Astrocyte (in vitro differentiated cells and primary cell): ENCODE measurements at places on chromosomes 13 and 19. TPM values are rescaled to one million over a fixed set of nuclear protein-coding genes. Genes with fewer than 3 reads are reported as not detected.

Gene ZNF550
- 13.4 and 13.5 TPM in 2 replicates for total RNA-seq

Gene KLK14
- 0.23 and 0.31 TPM in 2 replicates for total RNA-seq

Gene FSD1
- total RNA-seq, result 15.0 and 15.1 TPM in 2 replicates

Gene KLK2
- total RNA-seq, result not detected in 2 replicates

Gene C19orf67
- total RNA-seq, result not detected in 2 replicates

Gene TMED1
- total RNA-seq, result 27.0 and 29.7 TPM in 2 replicates

Gene EHD2
- 159 and 170 TPM in 2 replicates for total RNA-seq

Gene PRR19
- total RNA-seq, result 1.3 and 1.4 TPM in 2 replicates

Gene NDUFA11
- total RNA-seq, result 286 and 305 TPM in 2 replicates

- DNase-seq, result no peak
Measured at GRCh38 chr19:35310811-35311465, 18.0 kb upstream of the CD22 start.

GRCh38 chr19:39247701-39248664 is 673 bp downstream of the IFNL4 start:
- DNase-seq, result no peak

GRCh38 chr19:478236-478903 is 17.5 kb upstream of the SHC2 start:
- DNase-seq, result no peak

DNA sequence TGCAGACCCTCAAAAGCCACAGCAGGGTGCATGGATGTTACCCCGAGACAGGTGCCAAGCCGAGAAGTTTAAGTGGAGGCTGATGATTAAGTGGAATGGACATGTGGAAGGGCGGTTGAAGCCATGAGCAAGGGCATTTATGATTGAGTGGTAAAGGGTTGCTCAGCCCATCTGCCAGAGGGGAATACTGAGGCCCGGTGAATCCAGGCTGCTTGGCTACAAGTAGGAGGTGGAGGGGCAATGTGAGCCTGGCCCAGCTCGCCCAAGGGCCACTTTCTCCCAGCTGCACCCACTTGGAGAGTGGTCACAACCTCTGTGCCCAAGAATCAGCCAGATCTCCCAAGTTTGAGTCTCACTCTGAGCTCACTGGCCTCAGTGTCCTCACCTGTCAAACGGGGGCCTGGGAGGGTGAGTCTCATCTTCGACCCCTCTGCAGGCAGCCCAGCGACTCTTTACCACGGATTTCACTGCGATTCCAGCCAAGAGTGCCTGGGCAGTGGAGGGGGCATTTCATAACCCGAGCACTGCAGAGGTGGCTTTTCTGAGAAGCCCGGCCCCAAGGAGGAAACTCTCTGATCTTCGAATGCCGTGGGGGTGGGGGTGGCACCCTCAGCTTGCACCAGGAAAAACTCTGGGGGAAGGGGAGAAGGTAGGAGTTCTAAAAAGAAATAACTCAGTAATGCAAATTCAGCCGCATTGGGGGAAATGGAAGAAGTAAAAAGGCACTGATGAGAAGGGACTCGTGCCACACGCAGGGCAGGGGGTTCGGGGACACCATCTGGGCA is 62.9 kb upstream of the KLF2 start:
- DNase-seq, result no peak

DNA sequence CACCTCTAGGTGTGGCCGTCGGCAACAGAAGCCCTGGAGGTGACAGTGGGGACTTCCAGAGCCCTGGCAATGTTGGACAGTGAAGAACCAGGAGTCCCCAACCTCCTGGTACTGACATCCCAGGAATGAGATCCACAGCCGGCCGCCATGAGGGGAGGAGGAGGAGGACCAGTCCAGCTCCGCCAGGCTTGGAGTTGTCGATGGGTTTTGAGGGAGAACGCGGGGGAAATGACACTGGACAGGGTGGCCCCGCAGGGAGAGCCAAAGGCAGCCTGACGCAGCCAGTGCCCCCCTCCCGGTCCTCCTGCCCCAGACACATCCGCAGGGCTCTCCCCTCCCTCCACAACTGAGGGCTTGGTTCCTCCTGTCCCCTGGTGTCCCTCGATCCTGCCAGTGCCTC is 57.9 kb downstream of the SPACA7 start:
- no peak for DNase-seq

DNA sequence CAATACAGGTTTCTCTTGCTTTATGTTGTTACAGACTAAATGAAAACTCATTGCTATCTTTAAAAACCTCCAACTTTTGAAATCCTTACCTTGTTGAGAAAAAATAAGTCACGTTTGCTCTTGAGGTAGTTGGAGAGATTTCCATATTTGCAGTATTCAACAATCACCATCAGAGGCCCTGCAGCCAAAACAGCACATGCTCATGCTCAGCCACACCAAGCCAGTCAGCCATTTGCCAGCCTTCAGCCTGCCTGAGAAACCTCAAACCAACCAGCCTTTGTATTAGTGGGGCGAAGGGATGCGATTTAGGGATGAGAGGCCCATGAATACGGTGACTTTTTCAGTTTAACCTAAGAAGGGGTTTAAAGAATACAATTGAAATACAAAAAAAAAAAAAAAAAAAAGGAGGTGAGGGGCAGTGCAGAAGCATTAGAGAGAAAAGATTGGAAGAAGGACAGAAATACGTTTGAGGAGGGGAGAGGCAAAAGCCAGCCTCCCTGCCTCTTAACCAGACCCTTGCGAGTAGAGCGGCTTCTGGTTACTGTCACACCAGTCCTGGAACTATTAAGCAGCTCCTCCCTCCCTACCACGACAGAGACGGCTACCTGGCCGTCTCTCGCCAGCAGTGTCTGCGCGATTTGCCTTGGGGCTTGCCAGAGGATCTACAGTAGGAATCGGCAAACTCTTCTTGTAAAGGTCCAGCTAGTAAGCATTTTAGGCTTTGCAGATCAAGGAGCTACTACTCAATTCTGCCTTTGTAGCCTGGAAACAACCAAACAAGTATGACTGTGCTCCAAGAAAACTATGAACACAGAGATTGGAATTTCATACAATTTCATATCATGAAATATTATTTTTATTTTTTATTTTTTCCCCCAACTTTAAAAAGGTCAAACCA is 167.3 kb downstream of the FLT1 start:
- no peak for DNase-seq

GRCh38 chr19:33724721-33725060 is 72.0 kb upstream of the KCTD15 start:
- no peak for DNase-seq

- no peak for DNase-seq
Measured at GRCh38 chr13:76339649-76340048, 546.6 kb downstream of the KCTD12 start.

DNA sequence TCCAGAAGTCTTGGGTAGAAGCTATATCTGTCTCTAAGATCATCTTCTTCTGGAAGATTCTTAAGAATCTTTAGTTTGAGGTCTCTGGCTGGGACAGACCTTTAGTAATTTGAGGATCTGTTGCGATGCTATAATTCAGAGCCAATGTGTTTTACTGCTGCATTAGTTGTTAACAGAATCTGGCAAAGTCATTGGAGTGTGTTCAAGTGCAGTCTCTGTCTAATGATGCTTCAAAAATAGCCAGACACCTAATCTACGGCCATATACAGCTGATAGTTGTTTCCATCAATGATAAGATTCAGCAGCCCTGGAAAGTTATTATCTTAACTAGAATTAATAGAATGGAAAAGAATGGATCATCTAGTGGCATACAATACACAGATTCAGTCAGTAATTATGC is 72.6 kb downstream of the CDK8 start:
- DNase-seq, result no peak

- DNase-seq, result no peak
Measured at GRCh38 chr13:20749377-20749776, 24.4 kb downstream of the EEF1AKMT1 start.

DNA sequence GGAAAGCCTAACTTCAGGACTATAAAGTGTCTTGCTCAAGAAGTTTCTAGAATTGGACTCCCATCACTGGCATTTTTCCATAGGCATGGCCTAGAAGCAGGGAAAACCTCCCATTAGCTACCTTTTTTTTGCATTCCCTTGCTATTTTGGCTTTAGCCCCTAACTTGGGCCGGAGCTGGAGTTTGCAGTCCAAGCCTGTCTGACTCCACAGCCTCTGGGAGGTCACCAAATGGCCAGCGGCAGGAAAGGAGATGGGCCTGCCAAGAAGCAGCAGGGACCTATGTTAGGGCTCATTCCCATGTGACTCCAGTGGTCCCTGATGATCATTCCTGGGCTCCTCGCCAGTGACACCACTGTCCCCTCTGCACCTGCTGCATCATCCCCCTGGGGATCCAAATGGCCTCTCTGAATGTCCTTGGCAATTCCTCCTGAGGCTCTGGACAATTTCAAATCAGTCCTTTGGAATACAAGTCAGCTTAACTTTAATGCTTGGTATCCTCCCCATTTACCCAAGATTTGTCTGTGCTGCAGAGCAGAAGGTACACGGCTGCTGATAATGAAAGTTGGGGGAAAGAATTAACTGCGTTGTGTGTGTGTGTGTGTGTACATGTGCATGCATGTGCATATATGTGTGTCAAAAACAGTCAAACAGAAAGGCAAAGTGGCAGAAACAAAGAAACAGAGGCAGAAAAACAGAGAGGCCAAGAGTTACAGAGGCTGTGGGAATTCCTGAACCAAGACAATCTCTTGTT is 69.8 kb upstream of the SERP2 start:
- DNase-seq, result no peak

GRCh38 chr13:32147976-32148375 is 116.4 kb downstream of the FRY start:
- DNase-seq, result no peak

GRCh38 chr19:39405958-39406655 is 540 bp upstream of the ZFP36 start:
- no peak for DNase-seq

- DNase-seq, result peak; percentile 37
Measured at GRCh38 chr19:14031719-14032480, at the start of gene IL27RA. TSS of gene IL27RA (plus strand) at chr19:14031762. CDS start at chr19:14031873, 111 bp downstream.

DNA sequence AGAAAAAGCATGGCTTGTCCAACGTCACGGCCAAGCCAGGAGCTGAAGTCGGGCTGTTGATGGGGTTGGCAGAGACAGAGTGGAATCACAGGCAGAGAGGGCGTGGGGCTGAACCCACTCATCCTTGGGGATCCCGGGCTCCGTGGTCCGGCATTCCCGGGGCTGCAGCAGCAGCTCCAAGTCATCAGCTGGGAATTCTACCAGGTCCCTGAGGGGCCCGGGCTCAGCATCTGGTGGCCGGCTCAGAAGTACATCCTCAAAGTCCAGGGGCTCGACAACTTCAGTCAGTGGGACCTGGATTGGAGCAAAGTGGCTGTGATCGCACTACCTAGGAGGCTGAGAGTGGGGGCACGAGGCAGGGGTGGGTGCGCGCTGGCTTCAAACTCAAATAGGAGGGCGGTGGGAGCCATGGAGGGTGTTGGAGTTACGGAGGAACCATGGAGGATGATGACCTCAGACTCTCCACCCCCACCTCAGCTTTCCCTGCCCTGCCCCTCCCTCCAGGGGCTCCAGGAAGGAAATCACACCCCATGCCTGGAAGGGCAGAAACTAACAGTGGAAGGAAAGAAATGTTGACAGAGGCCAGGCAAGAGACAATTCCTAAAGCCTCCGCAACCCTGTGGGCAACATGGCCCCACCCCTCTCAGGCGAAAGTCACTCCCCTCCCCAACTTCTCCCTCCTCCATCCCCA is 9.5 kb downstream of the DOCK6 start:
- no peak for DNase-seq

DNA sequence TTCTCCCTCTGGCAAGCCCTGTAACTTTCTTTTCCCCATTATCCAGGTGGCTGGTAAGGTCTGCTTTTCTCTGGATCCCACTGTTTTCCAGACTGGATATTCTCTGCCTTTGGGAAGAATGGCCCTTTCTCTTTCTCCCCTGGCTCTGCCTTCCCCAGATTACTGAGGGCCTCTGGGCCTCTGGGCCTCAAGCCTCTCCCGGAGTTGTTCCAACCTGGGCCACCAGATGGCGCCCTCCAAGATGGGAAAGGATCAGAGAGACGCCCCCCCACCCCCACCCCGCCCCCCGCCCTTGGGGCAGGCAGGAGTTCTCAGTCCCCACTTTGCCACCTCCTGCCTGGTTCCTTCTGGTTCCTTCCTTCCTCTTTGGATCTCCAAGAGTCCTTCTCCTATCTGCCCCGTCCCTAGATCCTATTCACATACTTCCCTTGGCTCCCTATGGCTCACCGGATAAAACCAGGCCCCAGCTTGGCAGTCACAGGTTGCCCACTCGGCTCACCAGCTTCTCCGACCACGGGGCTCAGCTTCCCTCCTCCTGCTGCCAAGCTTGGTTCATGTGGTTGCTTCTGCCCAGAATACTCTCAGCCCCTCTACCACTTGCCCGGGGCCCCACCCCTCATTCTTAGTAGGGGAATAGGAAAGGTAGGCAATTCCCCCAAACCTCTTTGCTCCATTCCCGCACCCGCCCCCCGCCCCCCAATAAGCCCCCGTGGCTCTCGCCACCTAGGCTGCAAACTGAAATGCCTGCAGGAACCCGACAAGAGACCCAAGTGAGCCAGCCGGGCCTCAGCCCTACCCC is 13.1 kb downstream of the EPS8L1 start:
- DNase-seq, result no peak
